ENCODE measurements at places on chromosomes 6 and 20. TPM values are rescaled to one million over a fixed set of nuclear protein-coding genes. Genes with fewer than 3 reads are reported as not detected.

The FAM217A gene
- total RNA-seq = not detected

The DLL1 gene
- total RNA-seq = 14.6 TPM

The TBXT gene
- not detected for total RNA-seq

DNA sequence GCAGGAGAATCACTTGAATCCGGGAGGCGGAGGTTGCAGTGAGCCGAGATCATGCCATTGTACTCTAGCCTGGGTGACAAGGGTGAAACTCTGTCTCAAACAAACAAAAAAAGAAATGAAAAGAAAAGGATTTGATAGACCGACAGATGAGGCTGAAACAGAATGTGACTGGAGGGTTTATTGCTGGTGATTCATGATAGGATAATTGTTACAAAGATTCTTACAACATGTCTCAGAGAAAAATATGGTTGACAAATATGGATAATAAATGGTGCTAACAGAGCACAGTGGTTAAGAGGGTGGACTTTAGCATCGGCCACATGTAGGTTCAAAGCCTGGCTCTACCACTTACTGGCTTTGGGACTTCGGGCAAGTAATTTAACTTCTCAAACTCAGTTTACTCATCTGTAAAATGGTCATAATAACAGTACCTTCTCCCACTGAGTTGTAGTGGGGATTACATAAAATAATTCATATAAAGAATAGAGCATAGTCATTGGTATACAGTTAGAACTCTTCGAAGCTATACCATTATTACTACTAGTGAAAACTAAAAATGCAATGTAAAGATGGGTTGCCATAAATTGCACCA lies 131.9 kb downstream of the MAP3K7 start:
- no peaks in the 10 kb centered on the region for H3K27me3 ChIP-seq
- H3K27ac ChIP-seq = no peak overlapping the region
- no peak for DNase-seq
- no peaks in the 10 kb centered on the region for H3K36me3 ChIP-seq

- H3K4me3 ChIP-seq = no peak overlapping the region
- no peaks in the 10 kb centered on the region for H3K36me3 ChIP-seq
- H3K27ac ChIP-seq = no peak overlapping the region
- H3K4me1 ChIP-seq = no peaks in the 10 kb centered on the region
- DNase-seq = no peak
- H3K27me3 ChIP-seq = no peaks in the 10 kb centered on the region
Observed at GRCh38 chr6:81997090-81997926, 244.8 kb upstream of the TENT5A start.

GRCh38 chr6:26252077-26252472 lies 112.9 kb upstream of the BTN3A2 start:
- H3K36me3 ChIP-seq = no peaks in the 10 kb centered on the region
- no peaks in the 10 kb centered on the region for H3K4me1 ChIP-seq
- peaks cover 66% of the 10 kb centered on the region for H3K27me3 ChIP-seq
- DNase-seq = no peak
- H3K4me3 ChIP-seq = peak overlapping the region; percentile 50
- peak overlapping the region; percentile 38 for H3K27ac ChIP-seq

- no peaks in the 10 kb centered on the region for H3K27me3 ChIP-seq
- H3K27ac ChIP-seq = no peak overlapping the region
- H3K36me3 ChIP-seq = no peaks in the 10 kb centered on the region
- H3K4me1 ChIP-seq = peaks cover 4% of the 10 kb centered on the region
- DNase-seq = no peak
- H3K4me3 ChIP-seq = no peak overlapping the region
Observed at GRCh38 chr20:16257813-16258430, 315.3 kb downstream of the KIF16B start.

GRCh38 chr20:9329355-9330101 lies 184.9 kb upstream of the LAMP5 start:
- no peaks in the 10 kb centered on the region for H3K27me3 ChIP-seq
- H3K36me3 ChIP-seq = no peaks in the 10 kb centered on the region
- DNase-seq = no peak
- no peak overlapping the region for H3K4me3 ChIP-seq

DNA sequence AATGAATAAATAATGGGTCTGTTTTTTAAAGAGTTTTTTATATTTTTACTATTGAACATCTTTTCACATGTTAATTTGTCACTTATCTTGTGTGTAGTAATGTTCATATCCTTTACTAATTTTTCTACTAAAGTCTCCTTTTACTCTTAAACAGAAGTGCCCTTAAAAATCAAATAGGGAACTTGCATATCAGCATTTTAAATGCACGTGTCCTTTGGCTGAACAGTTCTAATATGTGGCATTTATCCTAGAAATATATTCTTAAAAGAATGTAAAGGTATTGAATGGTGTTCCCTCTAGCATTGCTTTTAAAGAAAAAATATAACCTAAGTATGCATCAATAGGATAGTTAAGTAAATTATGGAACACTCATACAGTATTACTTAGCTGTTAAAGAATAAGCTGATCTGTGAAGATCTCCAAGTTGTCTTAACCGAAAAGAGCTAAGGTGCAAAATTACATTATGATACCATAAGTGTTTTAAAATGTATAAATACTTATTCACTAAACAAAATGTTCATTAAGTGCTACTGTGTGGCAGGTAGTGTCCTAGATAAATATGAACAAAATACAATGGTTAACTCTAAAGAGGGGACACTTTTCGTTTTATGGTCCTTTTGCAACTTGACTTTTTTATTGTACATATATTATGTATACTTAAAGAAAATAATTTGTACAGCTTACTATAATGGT lies 631 bp upstream of the PGBD1 start:
- no peaks in the 10 kb centered on the region for H3K27me3 ChIP-seq
- H3K27ac ChIP-seq = no peak overlapping the region
- peaks cover 5% of the 10 kb centered on the region for H3K4me1 ChIP-seq

DNA sequence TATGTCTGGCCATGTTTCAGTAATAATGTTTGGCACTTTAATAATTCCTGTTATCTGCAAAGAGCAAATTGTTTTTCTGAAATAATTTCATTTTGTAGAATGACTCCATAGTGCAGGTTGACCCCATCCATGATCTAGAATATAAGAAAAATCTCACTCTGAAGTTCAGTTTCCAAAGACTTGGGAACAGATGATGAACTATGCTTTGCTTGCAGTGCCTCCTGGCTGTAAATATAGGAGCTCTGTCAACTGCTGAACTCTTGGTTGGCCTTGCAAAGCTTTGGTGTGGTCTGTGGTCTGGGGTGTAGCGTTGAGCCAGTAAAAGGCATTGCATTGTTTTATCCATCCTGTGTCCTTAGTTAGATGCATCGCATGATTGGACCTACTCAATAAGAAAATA lies 104.0 kb downstream of the PLCB4 start:
- H3K27ac ChIP-seq = no peak overlapping the region
- no peaks in the 10 kb centered on the region for H3K4me1 ChIP-seq
- no peaks in the 10 kb centered on the region for H3K36me3 ChIP-seq
- no peak overlapping the region for H3K4me3 ChIP-seq

GRCh38 chr20:5844063-5844681 lies 94.0 kb downstream of the SHLD1 start:
- H3K36me3 ChIP-seq = no peaks in the 10 kb centered on the region
- no peak overlapping the region for H3K4me3 ChIP-seq
- DNase-seq = no peak
- H3K27ac ChIP-seq = no peak overlapping the region
- H3K4me1 ChIP-seq = no peaks in the 10 kb centered on the region
- no peaks in the 10 kb centered on the region for H3K27me3 ChIP-seq

DNA sequence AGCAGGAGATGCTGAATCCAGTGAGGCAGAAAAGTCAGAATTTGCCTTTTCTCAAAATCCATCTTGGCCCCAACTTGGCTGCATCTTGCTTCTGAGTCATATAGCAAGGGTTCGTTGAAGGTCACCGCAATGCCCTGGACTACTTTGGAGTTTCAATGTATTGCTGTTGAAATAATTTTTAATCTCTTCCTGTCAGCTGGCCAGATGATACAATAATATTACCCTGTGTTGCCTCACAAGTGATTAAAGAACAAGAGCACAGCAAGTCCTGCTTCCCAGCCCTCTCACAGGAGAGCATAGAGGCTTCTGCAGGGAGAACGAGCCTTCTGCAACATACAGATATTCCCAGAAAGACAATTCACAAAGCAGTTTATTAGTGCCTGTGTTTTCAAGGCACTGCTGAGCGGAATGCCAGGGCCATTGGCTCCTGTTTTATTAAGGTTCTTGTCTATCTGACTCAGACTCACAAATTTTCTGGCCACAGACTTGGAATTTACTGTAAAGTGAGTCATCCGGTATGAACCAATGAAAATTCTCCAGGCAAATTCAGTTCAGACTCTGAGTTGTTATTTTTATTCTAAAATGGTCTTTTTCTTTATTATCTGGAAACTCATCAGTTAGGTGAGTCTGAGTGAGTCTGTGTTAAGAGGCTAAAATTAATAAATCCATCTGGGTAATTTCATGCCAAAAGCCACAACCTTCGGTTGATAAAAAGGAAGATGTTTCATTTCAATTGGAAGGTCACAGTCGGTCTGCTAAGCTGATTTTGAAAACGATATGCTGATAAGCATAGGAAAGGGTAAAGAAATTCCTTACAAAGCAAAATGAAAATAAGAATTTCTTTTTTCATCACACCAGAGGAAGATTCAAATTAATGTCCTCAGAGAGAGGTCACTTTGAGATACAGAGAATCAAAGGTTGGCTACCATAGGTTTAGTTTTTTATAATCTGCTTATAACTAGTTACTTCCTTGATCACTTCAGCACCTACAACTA lies 289.4 kb upstream of the STXBP5 start:
- peak overlapping the region; percentile 25 for H3K4me3 ChIP-seq
- peaks cover 12% of the 10 kb centered on the region for H3K4me1 ChIP-seq
- H3K36me3 ChIP-seq = no peaks in the 10 kb centered on the region
- H3K27ac ChIP-seq = peak overlapping the region; percentile 74
- H3K27me3 ChIP-seq = no peaks in the 10 kb centered on the region

DNA sequence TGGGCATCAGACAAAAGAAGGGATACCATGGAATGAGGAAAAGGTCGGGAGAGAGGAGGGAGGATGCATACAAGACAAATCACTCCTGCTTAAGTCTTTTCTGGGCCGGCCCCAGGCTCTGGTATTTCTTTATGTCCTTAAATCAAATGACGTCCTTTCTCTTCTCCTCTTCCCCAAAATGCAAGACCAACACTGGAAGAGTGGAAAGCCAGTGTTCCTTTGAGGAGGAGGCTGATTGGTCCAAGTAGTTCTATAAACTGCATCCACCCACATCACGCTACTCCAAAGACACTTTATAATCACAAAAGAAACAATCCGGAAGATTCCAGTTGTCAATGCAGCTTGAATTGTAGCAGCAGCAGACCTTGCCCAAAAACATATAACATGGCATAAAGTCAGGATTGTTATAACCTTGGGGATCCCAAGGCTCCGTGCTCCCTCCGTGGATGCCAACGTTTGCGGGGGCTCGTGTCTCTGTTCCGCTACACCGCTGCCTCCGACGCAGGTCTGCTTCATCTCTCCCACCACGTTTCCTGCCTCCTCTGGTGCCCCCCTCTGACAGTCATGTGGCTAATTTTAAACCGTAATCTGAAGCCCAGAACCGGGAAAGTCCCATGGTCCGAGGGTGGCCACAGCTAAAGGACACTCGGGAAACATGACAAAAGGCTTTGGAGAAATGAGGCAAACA lies 47.1 kb downstream of the MCUR1 start:
- no peaks in the 10 kb centered on the region for H3K36me3 ChIP-seq
- no peak for DNase-seq
- no peak overlapping the region for H3K27ac ChIP-seq
- H3K4me1 ChIP-seq = peaks cover 26% of the 10 kb centered on the region
- H3K27me3 ChIP-seq = no peaks in the 10 kb centered on the region
- peak overlapping the region; percentile 28 for H3K4me3 ChIP-seq

DNA sequence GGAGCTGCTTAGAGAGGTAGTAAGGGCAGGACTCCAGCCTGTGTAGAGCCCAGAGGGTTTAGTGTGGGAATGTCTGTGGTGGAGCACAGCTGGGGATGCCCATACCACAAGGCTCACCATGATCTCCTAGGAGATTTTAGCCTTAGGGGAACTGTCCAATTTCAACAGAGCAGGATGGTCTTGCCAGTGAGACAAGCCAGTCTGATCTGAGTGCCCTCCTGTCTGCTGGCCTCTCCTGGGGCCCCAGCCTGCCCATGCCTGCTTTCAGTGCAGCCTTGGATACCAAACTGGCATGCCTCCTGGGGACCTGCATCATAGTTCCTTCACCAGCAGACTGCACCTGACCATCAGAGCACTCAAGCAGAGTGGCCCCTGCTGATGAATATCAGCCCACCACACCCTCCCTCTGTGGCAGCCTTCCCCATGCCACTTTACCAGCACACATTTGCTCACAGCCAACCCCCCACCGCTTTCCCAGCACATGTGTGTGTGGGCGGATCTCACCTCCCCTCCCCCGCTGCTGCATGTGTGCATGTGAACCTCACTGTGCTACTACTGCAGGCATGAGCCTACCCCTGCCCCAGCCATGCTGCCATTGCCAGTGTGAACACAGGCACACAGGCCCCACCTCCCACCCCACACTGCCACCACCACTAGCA lies 7.9 kb upstream of the TREM1 start:
- DNase-seq = no peak
- no peaks in the 10 kb centered on the region for H3K36me3 ChIP-seq
- no peak overlapping the region for H3K4me3 ChIP-seq
- H3K27ac ChIP-seq = no peak overlapping the region
- H3K4me1 ChIP-seq = no peaks in the 10 kb centered on the region

DNA sequence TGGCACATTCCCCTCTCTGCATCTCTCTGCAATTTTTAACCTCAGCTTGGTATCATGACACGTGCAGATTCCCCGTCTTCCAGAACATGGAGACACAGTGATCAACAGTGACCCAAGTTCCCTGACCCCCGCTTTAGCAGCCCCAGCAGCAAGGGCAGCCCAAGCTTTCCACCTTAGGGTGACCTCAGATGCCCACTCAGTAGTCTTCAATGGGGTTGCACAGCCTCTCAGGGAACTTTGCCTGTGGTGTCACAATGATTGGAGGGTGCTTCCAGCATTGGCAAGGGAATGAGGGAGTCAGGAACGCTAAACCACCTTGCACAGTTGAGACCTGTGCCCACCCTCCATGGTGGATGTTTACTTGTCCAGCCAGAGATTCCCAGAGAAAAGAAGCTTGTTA lies 287.1 kb upstream of the CDH4 start:
- no peak overlapping the region for H3K27ac ChIP-seq
- no peak for DNase-seq
- no peaks in the 10 kb centered on the region for H3K27me3 ChIP-seq
- no peaks in the 10 kb centered on the region for H3K4me1 ChIP-seq
- H3K36me3 ChIP-seq = no peaks in the 10 kb centered on the region
- no peak overlapping the region for H3K4me3 ChIP-seq

DNA sequence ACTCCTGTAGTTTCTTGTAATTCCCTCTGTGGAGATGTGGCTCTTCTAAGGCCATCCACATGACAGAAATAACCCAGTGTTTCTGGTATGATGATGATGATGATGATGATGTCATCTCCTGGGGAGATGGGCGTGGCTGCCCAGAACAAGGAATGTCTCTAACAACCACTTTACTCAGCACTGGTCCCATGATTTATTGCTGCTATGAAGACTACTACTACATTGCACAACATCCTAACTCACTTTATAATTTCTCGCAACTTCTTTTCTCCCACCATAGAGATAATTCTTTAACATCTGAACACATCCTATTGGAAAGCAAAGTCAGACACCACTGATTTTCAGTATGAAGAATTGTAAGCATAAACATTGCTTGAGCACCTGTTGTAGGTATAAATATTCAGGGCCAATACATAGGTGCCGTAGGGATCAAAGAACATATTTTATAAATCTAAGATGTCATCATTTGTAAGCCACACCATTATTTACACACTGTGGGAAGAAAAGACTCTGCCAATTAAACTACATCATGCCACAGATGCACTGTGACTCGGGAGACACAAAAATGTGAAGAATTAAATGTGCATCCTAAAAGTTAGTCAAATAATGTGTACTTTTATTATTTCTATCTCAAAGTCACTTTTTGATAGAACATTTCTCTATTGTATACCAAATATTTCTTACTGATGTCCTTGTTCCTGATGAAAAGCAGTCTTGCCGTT lies 6.4 kb downstream of the TPMT start:
- H3K36me3 ChIP-seq = peaks cover 35% of the 10 kb centered on the region
- no peak overlapping the region for H3K27ac ChIP-seq
- H3K4me3 ChIP-seq = no peak overlapping the region
- H3K4me1 ChIP-seq = peaks cover 5% of the 10 kb centered on the region
- no peaks in the 10 kb centered on the region for H3K27me3 ChIP-seq

Data from upper lobe of right lung (tissue), 1 donor.